ENCODE measurements at places on chromosomes 1 and 21.

GRCh38 chr1:46543761-46544560 is 7.5 kb downstream of the KNCN start:
- H3K4me1 ChIP-seq, result peaks cover 2% of the 10 kb centered on the region
- no peak overlapping the region for H3K27ac ChIP-seq

DNA sequence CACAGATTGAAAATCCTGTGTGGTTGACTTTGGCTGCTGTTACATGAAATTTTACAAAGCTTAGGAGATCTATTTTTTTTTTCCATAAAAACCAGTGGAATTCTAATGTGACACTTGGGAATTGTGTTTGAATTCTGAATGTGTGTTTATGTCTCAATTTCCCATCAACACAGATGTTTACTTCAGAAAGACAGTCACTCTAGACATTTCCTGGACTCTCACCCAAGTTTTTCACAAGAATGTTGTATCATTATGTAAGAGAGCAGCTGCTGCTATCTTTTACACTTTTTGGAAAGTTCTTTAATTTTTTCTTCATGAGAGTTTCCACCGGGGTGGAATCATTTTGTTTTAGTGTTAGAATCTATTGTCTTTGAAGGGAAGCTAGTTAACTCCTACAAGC is 210.1 kb downstream of the GIPC2 start:
- H3K4me3 ChIP-seq, result no peak overlapping the region
- DNase-seq, result no peak
- no peaks in the 10 kb centered on the region for H3K36me3 ChIP-seq
- no peaks in the 10 kb centered on the region for H3K4me1 ChIP-seq

GRCh38 chr1:232101231-232101630 is 474.6 kb downstream of the DISC1 start:
- H3K36me3 ChIP-seq, result no peaks in the 10 kb centered on the region
- no peak for DNase-seq
- H3K4me1 ChIP-seq, result no peaks in the 10 kb centered on the region
- H3K27me3 ChIP-seq, result peaks cover 8% of the 10 kb centered on the region
- no peak overlapping the region for H3K27ac ChIP-seq

GRCh38 chr1:17572264-17572985 is 32.9 kb downstream of the ARHGEF10L start:
- no peaks in the 10 kb centered on the region for H3K36me3 ChIP-seq
- no peak overlapping the region for H3K27ac ChIP-seq
- H3K4me1 ChIP-seq, result no peaks in the 10 kb centered on the region
- DNase-seq, result peak; percentile 22

DNA sequence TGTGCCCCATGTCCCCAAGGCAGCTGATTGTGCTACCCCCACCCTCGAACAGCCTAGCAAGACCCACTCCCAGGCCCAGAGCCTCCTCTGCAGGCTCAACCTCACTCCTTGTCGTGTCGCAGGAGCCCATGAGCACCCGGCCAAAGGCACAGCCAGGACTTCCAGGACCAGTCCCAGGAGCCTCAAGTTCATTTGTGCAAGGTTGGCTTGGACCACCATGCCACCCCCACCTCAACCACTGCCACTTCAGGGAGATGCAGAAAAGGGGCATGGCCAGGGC is 54.4 kb upstream of the KRTAP11-1 start:
- H3K27ac ChIP-seq, result no peak overlapping the region
- DNase-seq, result no peak
- no peak overlapping the region for H3K4me3 ChIP-seq
- H3K36me3 ChIP-seq, result no peaks in the 10 kb centered on the region
- no peaks in the 10 kb centered on the region for H3K27me3 ChIP-seq

DNA sequence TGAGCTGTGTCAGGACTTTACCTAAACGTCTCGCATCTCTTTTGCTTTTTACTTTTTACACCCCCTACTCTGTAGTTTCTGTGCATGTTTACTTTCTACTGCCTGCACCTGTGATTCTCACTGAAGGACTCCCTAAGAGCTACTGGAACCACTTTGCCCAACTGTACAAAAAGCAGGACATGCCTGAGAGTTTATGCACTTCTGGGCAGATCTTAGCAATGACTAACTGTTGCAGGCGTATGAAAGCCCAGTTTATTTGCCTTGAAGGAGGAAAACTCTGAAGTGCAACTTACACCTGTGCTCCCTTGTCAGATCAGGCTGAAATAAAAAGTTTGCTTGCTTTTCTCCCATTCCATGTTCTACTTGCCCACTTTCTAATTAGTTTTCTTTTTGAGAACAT is 467.0 kb upstream of the USP24 start:
- H3K4me1 ChIP-seq, result no peaks in the 10 kb centered on the region
- H3K36me3 ChIP-seq, result no peaks in the 10 kb centered on the region
- no peak overlapping the region for H3K27ac ChIP-seq
- DNase-seq, result no peak

DNA sequence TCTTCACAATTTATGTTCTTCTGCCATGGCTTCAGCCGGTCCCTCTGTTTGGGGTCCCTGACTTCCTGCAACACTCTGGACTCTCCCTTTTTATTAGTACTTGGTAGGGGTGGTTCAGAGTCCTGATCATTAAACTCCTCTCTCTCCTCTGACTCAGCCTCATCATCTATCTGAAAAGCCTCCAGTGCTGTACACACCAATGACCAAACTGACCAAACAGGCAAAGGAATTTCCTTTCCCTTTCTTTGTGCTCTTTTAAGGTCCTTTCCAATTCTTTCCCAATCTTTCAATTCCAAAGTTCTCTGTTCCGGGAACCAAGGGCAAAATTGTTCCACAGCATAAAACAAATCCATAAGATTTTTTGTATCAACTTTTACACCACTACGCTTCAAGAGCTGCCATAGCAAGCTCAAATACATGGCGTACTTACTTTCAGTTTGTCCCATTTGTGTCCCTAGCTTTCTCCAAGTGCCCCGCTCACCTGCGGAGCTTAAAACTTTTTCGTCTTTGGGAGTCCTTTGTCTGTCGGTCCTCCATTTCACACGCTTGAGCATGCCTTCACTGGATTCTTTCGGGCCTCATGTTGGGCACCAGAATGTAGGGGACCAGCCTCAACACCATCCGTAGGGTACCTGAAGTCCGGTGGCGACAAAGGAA is 9.6 kb downstream of the DAP3 start:
- H3K27ac ChIP-seq, result no peak overlapping the region
- no peak for DNase-seq
- peaks cover 40% of the 10 kb centered on the region for H3K4me1 ChIP-seq
- no peak overlapping the region for H3K4me3 ChIP-seq
- no peaks in the 10 kb centered on the region for H3K27me3 ChIP-seq
- peaks cover 23% of the 10 kb centered on the region for H3K36me3 ChIP-seq

DNA sequence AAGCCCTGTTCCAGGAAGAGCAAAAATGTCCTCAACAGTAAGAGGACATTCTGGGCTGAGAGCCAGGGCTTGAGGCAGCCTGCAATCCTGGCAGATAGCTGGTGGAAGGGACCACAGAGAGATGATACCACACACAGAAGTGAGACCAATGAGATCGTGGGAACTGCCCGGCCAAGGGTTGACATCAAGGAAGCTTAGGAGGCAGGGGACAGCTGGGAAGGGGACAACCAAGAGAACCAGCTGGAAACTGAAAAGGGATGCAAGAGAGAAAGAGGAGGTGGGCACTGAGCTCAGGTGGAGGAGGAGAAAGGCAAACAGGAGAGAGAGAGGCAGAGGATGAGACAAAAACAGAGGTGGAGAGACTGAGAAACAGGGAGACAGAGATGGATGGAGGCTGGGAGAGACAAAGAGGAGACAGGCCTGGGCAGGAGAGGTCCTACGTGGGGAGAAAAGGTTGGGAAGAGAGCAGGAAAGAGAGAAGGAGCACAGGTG is 9.2 kb downstream of the PDZK1IP1 start:
- no peak overlapping the region for H3K27ac ChIP-seq
- H3K4me1 ChIP-seq, result peaks cover 6% of the 10 kb centered on the region
- peaks cover 23% of the 10 kb centered on the region for H3K27me3 ChIP-seq
- DNase-seq, result no peak
- H3K36me3 ChIP-seq, result no peaks in the 10 kb centered on the region

- peak; percentile 64 for DNase-seq
- no peak overlapping the region for H3K27ac ChIP-seq
- H3K27me3 ChIP-seq, result no peaks in the 10 kb centered on the region
- H3K36me3 ChIP-seq, result peaks cover 17% of the 10 kb centered on the region
- H3K4me3 ChIP-seq, result no peak overlapping the region
These were observed 207.3 kb downstream of the SLC45A1 start for GRCh38 chr1:8525216-8525557.
